Glutamatergic neuron (in vitro differentiated cells): ENCODE measurements at places on chromosomes 11 and 22.

- DNase-seq, result no peak
Measured at GRCh38 chr22:50621948-50622722, 5.8 kb downstream of the ARSA start.

- no peak for DNase-seq
Measured at GRCh38 chr11:126345759-126346585, 9.5 kb upstream of the ST3GAL4 start.

DNA sequence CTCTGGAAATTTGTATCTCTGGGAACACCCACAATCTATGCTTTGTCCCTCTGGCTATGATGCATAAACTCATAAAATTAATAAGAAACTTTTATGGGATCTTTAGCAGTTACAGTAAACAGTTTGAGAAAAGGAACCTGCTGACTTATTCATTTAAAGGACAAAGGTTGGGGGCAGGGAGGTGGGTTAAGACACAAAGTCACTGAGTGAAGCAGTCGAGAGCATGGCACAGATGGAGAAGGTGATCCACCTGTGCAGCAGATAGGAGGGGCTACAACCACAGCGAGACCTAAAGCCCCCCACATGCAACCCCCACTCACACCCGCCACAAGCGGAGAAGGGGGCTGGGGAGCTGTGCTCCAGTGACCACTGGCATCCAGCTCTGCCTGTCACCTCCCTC is 45.0 kb downstream of the SMCO4 start:
- no peak for DNase-seq

DNA sequence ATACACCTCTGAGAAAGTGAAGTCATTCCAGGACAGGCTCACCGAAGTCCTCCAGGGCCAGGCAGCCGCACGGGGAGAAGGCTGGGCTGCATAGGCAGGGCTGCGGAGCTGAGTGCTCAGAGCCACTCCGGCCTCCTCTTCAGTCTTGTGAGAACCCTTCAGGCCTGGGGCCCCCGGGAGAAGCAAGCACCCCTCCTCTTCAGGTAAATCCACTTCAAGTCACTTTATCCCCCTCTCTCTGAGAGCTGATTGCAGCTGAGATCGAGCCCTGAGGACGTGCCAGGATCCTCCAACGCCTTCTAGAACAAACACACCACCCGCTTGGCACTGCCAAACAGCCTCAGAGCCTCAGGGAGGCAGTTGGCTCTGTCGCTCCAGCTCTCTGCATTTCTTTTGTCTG is 1526.3 kb downstream of the BRD1 start:
- no peak for DNase-seq

- DNase-seq, result no peak
Measured at GRCh38 chr11:130776061-130776419, 140.2 kb downstream of the SNX19 start.

- DNase-seq, result no peak
Measured at GRCh38 chr11:8363921-8364320, 100.2 kb upstream of the LMO1 start.

- DNase-seq, result no peak
Measured at GRCh38 chr11:31767685-31768084, 43.4 kb downstream of the PAX6 start.
